CD8-positive, alpha-beta memory T cell (primary cell): ENCODE measurements at places on chromosomes 2 and 18.

DNA sequence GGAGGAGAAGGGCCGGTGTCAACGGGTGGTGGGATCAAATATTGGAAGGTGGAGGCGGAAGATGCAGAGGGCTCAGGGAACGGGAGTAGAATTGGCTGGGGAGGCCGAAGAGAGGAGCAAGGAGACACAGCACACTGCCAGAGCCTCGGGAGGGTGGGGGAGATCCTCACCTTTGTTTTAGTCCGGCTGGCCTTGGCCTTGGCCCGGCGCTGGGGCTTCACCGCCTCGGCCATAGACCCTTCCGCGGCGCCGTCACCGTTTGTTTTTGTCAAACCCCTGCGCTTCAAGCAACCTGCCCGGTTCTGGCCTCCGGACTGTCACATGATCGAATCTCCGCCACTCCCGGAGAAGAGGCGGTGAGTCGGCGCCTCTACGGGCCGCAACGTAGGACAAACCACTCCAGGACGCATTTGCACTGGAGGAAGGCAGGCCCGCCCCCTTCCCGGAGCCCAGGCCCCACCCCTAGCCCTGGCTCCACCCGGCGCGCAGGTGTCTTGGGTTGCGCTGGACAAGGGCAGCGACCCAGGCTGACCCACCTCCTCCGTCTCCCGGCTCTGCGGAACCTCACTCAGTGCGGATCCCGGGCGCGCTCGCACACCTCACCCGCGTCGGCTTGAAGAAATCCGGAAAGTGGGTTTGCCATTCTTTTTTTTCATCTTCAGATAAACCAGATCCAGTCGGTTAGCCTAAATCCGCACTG, at the start of gene EPG5:
Gene EPG5, minus strand, starts transcription at position 323 of the 700 bp plus-strand sequence. Its CDS starts 90 bp downstream, at position 233.
- peak within 1 kb of the TSS; percentile 90 for H3K4me3 ChIP-seq
- peak within 1 kb of the TSS; percentile 28 for H3K27ac ChIP-seq
- DNase-seq, result peak; percentile 89
- no peaks in the 10 kb centered on the region for H3K36me3 ChIP-seq

GRCh38 chr2:196985511-196986183, 59.1 kb upstream of the PGAP1 start:
- H3K4me1 ChIP-seq, result peaks cover 5% of the 10 kb centered on the region
- peaks cover 6% of the 10 kb centered on the region for H3K36me3 ChIP-seq
- H3K27me3 ChIP-seq, result no peaks in the 10 kb centered on the region
- no peak overlapping the region for H3K4me3 ChIP-seq

DNA sequence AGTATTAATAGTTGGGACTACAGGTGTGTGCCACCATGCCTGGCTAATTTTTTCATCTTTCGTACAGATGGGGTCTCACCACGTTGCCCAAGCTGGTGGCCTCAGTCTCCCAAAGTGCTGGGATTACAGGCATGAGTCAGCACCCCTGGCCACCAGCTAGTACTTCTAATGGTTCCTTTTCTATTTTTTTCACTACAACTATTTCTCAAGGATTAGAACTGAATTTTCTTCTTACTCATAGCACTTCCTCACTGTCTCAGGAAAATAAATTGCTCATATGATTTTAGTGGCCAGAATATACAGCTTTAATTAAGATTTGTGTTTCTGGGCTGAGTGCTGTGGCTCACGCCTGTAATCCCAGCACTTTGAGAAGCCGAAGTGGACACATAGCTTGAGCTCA, 43.2 kb upstream of the SOS1 start:
- no peak overlapping the region for H3K27ac ChIP-seq
- no peak for DNase-seq
- H3K36me3 ChIP-seq, result no peaks in the 10 kb centered on the region
- H3K27me3 ChIP-seq, result no peaks in the 10 kb centered on the region
- H3K4me3 ChIP-seq, result no peak overlapping the region

- no peaks in the 10 kb centered on the region for H3K4me1 ChIP-seq
- H3K36me3 ChIP-seq, result no peaks in the 10 kb centered on the region
- no peak overlapping the region for H3K4me3 ChIP-seq
- DNase-seq, result no peak
- H3K27ac ChIP-seq, result no peak overlapping the region
Observed at GRCh38 chr2:164992818-164993217, 37.5 kb upstream of the SLC38A11 start.

DNA sequence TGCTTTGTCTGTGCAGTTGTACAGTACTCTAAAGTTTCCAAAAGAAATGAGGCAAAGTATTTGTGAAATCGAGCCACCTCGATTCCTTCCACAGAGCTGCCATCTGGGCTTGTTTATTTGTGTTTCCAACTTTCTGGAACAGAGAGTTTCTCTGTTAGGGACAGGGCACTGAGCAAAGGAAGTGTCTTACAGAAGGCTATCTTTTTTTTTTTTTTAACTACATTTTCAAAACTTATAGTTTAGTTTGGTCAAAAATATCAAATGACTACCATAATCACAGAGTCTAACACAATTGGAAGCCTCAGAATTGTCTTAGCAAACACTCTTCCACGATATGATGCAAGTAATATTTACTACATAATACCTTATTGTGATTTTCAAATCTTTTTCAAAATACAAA, 796 bp downstream of the RFTN2 start:
- H3K27ac ChIP-seq, result no peak overlapping the region
- H3K36me3 ChIP-seq, result no peaks in the 10 kb centered on the region
- DNase-seq, result no peak
